ENCODE measurements at places on chromosomes 3 and 15.

- no peak for DNase-seq
Observed at GRCh38 chr3:152261329-152261728, 7.4 kb upstream of the MBNL1 start.

DNA sequence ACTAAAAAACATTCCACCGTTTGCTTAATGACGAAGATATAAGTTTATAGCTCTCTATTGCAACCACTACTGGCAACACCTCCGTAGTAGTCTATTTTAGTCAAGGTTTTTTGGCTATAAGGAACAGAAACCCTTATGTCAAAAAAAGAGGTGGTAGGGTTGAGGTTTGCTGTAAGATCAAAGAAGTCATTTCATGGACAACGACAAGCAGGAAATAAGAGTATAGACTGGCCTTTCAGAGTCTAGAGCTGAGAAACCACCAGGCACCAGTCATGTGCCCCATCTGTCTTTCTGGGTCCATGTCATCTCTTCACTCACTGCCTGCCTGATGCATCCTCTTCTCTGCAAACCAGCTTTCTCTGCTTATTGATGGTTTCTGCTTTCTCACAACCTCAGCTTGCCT is 42.7 kb downstream of the THBS1 start:
- DNase-seq: no peak

DNA sequence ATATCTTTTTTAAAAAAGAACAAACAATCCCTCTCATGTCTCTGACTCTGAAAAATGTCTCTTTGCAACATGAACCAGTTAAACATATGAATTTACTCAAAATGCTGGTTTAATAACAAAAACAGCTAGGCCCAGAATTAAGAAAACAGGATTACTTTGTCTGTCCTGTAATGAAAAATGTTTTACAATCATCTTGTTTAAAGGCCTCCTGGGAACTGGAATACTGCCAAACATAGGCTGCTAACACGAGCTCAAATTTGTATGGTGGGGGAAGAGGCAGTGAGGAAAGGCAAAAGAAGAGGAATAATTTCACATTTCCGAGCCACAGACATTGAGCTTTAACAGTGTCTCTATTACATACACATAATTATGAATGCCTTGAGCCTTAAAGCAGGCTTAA is 61.7 kb upstream of the PPIB start:
- DNase-seq: no peak

DNA sequence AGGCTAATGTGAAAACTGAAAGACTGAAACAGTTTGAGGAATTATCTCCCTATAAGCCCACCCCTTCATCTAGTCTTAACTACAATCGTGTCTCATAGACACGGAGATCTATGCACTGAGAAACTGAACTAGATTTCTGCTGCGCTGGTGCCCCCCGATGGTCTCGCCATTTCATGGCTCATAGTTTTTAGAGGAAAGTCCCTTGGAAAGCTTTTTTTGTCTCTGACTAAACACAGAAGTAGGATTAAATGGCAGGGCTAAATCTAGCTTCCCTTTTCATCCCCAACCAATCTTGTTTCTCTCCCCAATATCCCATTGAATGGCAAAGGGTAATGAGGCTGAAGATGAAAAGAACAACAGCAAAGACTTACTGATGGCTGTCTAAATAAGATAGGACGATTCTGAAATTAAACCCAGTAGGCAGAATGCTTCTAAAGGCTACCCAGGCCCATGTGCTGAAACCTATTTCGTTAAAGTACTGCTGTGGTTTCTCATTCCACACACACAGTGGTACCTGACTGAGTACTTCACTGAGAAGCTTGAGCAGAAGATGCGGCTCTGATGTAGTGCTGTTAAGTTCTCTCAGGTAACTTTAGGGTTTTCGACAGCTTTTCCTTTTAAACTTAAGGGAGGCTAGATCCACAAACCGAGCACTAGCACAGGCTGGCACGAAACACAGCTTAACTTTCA is 142.7 kb downstream of the GADL1 start:
- peak; percentile 6 for DNase-seq

DNA sequence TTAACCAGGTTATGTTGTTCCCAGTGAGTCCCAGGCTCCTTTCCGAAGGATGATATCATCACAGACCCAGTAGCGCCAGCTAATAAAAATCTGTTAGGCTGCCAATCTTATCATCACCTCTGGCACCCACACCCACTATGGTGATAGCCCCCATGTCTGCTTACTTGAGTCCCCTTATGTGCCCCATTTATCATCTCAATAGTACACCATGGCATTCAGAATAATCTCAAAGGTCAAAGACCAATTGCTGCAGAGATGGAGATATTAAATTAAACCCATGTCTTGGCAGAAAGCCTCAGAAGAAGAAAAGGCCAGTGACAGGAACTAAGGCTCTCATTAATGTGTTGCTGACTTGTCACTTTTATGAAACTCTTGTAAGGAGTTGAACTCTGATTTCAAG is 32.8 kb downstream of the CPNE4 start:
- no peak for DNase-seq

DNA sequence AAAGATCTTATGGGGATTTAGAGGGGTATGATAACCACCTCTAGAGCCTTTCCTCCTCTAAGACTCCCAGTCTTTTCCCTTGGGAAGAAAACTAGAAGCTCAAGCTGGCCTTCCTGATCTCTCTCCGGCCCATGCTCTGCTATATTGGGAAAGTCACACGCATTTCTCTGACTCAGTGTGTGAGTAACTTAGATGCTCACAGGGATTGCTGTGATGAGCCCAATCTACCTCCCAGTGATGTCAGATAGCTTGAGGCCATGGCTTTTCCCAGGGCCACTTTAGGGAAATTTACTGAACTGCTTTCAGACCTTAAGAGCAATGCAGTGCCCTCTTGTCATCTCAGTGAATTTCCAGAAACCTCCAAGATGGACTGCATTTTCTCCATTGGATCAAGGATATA is 8.6 kb upstream of the ST8SIA2 start:
- no peak for DNase-seq

DNA sequence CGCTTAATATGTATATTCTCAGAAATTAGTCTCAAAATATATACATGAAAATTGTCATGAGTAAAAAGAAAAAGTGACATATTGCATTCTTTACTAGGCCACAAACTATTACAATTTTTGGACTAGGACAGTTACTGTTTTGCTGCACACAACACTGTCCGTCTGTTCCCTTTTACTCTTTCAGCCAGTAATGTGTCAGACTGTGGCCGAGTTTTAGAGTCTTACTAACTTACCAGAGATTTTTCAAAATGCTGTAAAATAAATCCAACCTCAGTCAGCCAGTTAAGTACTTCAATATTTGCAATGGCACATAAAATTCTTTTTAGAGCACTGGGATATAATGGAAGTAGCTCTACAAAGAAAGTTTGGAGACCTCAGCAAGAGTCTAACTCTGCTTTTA is 380.3 kb upstream of the IL12A start:
- DNase-seq: no peak

DNA sequence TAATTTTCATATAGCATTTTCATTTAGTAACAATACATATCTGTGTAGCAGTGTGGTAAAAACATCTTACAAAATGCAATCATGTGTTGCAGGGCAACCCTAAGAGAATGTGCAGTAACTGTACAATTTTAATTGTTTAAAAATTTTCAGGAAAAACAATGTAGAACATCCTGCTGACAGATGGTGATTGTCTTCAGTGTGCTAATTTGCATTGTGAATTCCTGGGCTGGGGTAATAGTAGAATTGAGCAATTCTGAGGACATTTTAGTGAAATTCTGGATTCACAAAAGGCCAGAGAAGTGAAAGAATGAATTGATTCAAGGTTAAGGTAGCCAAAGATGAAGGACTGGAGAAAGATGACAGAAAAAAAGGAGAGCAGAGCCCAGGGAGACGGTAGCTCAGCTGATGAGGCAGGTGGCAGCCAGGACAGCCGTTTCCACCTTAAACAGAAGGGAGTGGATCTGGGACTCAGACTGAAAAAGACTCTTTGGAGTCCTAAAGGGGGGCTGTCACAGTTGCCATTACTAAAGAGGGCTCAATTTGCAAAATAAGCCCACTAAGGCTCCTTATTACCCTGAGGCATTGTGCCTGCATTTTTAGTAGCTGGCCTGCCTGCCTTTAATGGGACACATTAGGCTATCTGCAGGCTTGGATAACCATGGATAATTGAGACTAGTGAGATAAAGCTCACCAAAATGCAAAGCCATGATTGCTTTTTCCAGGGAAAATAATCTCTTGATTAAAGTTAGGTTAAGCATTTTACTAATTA is 8.6 kb downstream of the MAP3K13 start:
- no peak for DNase-seq

GRCh38 chr3:125151442-125151817 is 61.1 kb downstream of the SLC12A8 start:
- no peak for DNase-seq

- DNase-seq: no peak
Observed at GRCh38 chr3:70829092-70829491, 516.7 kb upstream of the MDFIC2 start.

- no peak for DNase-seq
Observed at GRCh38 chr15:43987924-43988323, 161.1 kb downstream of the WDR76 start.

GRCh38 chr3:87798567-87798947 is 260.2 kb downstream of the CGGBP1 start:
- DNase-seq: no peak

DNA sequence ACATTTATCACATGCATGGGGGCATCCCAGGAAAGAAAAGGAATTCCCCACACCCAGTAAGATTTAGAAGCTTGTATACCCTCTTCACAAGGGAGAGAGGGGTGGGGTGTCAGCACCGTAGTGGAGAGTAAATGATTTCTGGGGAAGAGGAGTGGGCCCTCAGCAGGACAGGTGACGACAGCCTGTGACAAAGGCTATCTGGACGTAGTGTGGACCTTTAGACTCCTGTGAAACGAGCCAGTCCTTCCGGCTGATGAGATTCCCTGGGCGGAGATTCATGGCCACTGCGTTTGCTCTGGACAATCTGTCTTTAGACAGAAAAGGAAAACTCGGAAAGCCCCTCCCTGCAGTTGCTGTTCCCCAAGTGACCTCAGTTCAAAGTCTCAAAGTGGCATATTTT is 1.7 kb upstream of the FAM3D start:
- no peak for DNase-seq

GRCh38 chr3:39279745-39280517 is at the start of gene CX3CR1:
Gene CX3CR1, minus strand, starts transcription at chr3:39280036. Its CDS starts 13,527 bp downstream, at chr3:39266509.
- DNase-seq: no peak

DNA sequence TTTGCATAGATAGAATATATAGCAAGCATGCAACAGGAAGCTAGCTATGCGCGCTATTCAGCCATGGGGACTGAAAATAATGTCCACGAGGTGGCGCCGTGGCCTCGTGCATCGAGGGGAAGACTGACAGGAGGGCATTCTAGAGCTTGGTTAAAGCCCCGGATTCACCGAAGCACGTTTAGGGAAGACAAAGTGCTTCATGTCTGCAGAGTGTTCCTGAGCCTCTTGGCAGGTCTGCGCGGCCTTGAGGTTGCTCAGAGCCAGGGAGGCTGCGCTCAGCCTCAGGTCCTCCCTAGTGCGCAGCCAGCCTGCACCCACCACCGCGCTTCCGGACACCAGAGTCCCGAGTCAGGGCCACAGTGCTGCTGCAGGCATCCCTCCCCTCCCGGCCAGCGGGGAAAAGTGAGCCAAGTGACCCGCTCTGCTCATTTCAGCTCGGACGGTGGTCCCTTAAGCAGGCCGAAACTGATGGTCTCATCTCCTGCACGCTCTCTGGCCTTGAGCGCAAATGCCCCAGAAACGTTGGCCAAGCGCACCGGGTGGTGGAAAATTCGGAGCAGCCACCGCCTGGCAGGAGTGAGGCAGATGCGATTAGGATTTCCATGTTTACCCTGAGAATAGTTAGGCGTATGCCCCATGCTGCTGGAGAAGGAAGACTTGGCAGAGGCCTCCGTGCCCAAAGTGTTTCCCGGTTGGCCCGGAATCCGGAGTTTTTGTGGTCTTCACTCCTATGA is 24.8 kb downstream of the GABRA5 start:
- DNase-seq: no peak

- no peak for DNase-seq
Observed at GRCh38 chr3:50433954-50434353, 69.5 kb downstream of the CACNA2D2 start.

- DNase-seq: no peak
Observed at GRCh38 chr3:31925271-31925630, 55.8 kb downstream of the OSBPL10 start.

DNA sequence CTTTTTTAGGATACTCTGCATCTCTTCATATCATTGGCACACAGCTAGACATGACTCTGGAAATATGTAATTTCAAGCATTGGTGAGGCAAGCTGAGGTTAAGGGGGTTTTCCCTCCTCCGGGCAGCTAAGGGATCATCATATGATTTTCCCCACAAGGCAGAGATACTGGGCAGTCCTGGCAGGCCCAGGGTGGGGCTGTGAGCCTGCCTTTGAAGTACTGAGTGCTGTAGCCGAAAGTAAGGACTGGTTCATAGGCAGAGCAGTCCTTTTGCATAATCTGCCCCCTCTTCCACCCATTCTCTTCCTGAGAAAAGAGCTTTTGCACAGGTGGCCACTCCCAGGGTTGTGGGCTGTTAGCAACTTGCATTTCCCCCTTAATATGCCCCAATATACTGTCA is 168.8 kb upstream of the MANF start:
- DNase-seq: no peak

- DNase-seq: no peak
Observed at GRCh38 chr3:72441284-72441994, 406.8 kb downstream of the SHQ1 start.

DNA sequence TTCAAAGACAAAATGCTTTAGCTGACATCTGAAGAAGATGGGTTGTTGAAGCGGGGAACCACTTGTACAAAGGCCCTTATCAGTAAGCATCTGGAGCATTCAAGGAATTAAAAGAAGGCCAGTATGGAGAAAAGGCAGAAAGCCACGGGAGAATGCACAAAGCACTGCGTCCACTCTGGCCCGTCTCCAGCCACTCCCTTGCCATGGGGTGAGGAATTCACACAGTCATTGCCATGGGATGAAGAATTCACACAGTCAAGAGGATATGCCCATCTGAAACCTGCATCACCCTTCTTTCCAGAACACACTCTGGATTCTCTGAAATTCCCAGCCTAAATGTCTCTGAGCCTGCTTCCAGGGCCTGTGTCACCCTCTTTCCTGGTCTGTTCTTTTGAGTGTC is 26.7 kb upstream of the STAG1 start:
- DNase-seq: no peak

- no peak for DNase-seq
Observed at GRCh38 chr3:64176461-64176996, 48.7 kb downstream of the PRICKLE2 start.

GRCh38 chr3:98746882-98747281 is 16.3 kb upstream of the ST3GAL6 start:
- DNase-seq: no peak

DNA sequence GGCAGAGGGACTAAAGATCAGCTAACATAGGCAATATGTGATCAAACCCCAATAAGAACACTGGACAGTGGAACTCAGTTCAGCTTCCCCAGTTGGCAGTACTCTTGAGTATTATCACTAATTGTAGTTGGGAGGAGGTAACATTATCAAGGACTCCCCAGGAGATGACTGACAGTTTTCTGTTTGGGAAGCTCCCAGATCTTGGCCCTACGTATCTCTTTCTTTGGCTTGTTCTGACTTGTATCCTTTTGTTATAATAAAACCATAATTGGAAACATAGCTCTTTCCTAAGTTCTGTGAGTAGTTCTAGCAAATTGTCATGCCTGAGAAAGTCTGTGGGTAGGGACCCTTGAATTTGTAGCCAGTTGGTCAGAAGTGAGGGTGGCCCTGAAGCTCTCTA is 316.4 kb downstream of the ZNF621 start:
- DNase-seq: no peak

GRCh38 chr3:25945836-25946235 is 155.9 kb downstream of the OXSM start:
- no peak for DNase-seq
